ENCODE measurements at places on chromosomes 11 and 22.

GRCh38 chr11:24543771-24544170, 46.9 kb downstream of the LUZP2 start:
- DNase-seq, result no peak

GRCh38 chr11:42552786-42553185, 759.0 kb upstream of the API5 start:
- no peak for DNase-seq

- no peak for DNase-seq
Observed at GRCh38 chr11:74673693-74674360, 57.4 kb downstream of the CHRDL2 start.

GRCh38 chr11:1074244-1075221, at the start of gene MUC2:
TSS of gene MUC2 (plus strand) at chr11:1074874.
- DNase-seq, result no peak

DNA sequence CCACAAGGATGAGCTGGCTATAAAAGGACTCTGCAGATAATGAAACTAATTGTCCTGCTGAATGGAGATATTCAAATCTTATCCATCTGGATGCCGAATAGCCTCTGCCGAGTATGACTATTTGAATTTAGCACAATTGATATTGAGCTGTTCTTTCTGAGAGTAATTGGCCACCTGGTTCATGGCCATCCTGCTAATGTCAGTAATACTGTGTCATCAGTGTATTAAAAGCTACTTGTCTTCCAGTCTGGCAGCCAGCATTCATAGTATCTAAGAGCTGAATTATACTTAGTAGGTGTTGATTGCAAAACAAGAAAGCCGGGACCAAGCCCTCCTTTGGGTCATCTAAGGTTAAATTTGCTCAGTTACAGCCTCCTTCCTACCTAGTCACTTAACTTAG, 310.7 kb upstream of the NCAM1 start:
- DNase-seq, result no peak

DNA sequence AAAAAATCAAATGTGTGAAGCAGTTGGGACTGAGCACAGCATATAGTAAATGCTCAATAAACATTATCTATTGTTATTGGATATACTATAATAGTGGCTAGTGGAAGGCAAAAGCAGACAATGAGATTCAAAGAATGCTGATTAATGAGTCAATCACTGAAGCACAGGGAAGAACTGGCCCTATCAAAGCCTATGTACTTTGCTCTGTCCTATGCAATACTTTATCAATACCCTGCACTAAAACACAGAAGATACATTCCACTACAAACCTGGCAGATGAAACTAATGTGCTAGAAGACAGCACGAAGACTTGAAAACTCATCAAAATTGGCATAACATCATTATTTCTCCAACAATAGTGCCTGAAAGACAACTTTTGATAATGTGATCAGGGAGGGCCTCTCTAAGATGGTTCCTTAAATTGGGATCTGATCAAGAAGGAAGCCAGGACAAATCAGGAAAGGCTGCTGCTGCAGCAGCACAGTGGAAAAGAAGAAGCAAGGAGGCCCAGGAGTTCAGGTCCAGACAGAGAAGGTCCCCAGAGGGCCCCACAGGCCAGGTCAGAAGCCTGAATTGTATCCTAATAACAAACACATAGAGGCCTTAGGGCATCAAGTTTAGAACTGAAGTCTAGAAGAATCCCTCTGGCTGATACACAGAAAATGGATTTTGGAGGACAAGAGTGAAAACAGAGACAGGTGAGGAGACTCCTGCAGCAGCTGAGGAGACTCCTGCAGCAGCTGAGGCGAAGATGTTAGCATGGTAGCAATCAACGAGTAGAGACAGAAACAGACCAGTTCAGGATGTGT, 18.6 kb downstream of the PI4KA start:
- DNase-seq, result no peak

DNA sequence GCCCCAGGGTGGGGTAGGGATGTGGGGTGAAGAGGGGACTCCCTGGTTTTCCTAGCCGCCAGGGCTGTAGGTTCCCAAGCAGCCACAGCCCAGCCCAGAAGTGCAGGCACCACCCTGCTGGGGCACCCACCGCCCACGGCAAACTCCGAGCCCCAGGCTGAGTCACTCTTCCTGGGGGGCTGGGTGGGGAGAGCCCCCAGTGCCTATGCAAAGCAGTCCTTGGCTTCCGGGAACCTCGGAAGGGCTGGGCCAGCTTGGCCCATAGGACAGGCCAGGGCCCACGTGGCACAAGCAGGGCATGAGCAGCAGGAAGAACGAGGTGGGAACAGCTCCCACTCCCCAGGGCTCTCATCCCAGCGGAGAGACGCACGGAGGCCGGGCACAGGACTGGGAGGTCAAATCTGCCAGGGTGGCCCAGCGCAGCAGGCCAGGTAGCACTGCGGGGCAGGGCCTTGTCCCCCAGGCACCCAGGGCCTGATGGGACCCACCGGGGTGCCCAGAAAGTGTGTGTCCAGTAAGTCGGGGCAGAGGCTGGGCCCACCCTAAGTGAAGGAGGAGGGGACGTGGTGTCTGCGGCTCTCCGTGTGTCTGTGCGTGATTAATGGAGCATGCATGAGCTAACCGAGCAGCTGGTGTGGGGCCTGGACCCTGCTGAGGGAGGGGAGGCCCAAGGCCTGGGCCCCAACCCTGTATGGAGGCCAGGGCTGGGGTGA, 4.6 kb upstream of the IL17REL start:
- peak; percentile 75 for DNase-seq

DNA sequence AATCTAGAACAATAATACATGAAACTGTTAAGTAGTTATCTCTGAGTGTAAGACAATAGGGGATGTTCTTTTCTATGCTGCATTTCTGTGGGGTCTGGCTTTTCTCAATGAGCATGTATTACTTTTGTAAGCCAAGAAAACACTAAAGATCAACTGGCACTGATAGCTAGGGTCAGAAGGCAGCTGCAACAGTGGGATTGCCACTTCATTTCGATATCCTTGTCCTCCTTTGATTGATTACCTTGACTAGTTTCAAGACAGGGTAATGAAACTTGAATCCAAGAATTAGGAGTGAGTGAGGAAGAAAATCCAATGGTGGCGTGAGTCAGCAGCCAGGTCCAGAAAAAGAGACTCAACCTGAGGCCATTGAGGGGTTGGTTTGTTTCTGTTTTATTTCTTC, 46.5 kb downstream of the FEZ1 start:
- DNase-seq, result no peak

DNA sequence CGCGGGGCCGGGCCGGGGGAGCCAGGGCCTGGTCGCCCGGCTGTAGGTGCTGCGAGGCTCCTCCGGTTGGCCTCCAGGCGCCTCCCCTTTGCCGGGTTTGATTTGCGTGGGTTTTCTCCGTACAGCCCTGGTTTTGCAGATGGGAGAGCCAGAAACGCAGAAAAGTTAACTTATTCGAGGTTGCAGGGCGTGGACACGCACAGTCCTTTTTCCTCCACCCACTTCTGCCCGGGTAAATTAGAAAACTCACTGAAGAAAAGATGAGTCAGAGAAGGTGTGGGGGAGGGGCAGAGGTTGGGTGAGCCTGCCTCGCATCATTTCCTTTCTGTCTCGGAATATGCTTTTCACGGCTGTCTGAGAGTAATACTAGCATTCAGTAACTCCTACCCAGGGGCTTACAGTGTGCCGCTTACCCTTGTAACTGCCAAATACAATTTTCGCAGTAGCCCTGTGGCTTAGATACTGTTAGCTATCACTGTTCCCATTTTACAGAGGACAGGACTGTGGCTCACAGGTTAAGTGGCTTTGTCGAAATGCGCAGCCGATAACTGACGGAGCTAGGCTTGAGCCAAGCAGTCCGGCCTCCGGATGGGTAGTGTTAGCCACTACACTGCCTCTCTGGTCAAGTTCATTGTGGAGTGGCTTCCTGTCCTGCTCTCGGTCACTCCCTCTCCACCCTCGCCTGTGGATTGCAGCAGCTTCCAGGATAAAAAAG, 812 bp downstream of the FADD start:
- peak; percentile 77 for DNase-seq

GRCh38 chr11:113514856-113515255, 39.7 kb upstream of the DRD2 start:
- no peak for DNase-seq

GRCh38 chr22:31836010-31836409, 82.2 kb downstream of the DEPDC5 start:
- DNase-seq, result no peak

DNA sequence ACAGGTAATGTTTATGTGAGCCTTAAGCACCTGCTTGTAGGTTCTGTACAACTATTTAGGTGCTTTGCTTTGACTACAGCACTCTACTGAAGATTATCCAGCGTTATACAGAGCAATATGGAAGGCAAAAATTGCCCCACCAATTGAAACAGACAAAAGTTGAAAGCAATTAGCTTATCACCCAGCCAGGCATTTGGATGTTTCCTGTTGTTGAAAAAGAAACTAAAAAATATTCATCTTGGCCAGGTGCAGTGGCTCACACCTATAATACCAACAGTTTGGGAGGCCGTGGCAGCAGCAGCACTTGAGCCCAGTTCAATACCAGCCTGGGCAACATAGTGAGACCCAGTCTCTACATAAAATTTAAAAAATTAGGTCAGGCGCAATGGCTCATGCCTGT, 18.5 kb downstream of the ATL3 start:
- no peak for DNase-seq

DNA sequence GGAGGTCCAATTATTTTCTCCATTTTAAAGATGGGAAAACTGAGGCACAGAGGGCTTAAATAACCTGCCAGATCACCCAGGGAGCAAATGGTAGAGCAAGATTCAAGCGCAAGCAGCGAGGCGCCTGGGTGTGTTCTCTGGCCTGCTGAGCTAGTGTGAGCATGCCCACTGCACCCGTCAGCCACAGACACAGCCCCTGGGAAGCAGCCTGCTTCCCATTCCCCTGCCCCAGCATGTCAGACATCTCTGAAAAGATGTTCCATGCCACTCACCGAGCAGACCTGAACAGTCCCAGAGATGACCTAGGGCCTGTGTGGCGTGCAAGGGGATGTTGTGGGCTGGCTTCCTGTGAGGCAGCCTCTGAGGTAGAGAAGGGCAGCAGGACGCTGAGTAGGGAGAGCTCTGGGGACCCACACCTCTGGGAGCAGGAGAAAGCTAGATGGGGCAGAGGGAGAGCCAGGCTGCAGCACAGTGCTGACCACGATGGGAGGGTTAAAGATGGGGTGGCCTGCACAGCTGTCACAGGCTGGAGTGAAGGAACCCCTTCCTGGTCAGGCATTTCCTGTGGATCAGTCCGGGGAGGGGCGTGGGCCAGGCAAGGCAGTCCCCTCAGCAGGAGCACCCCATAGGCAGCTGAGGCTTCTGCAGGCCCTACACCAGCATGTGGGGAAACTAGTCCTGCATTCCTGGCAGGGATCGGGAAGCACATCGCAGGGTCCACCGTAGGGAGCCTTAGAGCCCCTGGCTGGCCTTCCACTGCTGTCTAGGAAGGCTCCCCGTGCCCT, 101.4 kb downstream of the GALNT18 start:
- DNase-seq, result no peak

DNA sequence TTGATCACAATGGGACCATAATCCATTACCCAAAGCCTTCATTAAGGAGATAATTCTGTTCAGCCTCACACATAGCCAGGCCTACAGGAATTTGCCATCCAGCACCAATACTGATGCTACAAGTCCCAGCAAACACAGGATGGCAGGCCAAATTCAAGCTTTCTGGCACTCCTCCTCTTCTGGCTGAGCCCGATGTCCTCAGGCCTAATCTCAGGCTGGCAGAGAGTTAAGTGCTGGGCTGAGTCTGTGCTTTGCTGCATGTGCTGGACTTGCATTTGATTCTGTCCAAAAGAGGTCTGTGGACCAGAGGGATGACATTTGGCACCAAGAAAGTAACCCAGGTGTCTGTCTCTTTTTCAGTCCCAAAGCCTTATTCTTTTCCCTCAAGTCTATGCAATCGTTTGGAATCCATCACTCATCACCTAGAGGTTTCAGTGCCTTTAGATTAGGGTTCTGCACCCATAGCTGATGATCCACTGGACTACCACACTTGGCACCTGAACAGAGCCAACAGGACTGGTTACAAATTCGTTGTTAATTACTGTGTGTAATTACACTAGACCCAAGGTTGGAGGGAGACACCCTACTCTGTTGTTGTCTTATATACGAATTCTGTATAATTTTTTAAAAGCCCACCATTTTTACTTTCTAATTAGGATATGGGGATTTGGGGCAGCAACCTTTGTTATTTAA, 19.4 kb upstream of the LIN7C start:
- DNase-seq, result no peak

GRCh38 chr11:59459916-59460315, 3.2 kb downstream of the OR4D6 start:
- no peak for DNase-seq

GRCh38 chr11:34416766-34417165, 22.0 kb upstream of the CAT start:
- no peak for DNase-seq

DNA sequence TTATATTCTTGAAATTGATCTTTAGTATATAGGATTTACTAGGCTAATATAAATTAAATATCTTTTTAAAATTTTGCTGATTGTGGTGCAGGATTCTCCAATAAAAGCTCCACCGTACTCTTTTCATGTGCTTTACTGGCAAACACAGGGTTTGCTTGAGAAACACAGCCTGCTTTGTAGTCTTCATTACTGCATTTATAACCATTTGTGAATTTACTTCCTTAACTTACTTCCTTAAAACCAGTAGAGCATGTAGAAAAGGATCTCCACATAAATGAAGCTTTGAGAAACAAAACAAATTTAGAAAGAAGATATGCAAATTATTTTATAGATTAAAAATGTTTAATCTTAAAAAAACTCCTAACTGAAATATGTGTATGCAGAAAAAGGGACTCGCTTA, 28.8 kb downstream of the SWAP70 start:
- no peak for DNase-seq

GRCh38 chr11:99079576-99079975, 58.8 kb downstream of the CNTN5 start:
- DNase-seq, result no peak

- no peak for DNase-seq
Observed at GRCh38 chr11:111308140-111308539, 9.8 kb downstream of the POU2AF3 start.

GRCh38 chr11:115611343-115611742, 107.1 kb upstream of the CADM1 start:
- DNase-seq, result no peak

- no peak for DNase-seq
Observed at GRCh38 chr22:48332438-48333322, 1495.0 kb downstream of the BRD1 start.

DNA sequence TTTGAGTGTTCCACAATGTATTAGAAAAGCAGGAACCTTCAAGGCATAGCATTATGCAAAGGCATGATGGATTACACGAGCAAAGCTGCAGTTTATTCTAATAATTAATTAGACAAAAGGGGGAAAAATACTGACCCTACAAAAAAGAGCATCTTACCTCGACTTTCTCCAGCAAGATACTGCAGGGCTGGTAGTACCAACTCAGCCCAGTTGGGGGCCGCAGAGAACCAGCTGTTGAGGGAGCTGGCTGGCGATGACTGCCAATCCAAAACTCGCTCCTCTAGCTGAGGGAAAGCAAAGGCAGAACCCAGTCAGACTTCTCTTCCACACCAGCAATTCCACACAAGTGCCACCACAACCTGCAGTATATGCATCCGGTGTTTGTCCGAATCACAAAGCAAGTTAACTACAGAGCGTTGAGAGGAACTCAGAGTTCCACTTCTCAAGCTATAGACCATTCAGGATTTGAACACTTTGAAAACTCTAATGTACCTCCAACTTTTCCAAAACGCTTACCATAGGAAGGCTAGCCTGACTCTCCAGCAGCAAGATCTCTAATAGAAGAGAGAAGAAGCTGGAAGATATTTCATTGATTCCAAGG, 13.7 kb downstream of the NFRKB start:
- peak; percentile 24 for DNase-seq

- DNase-seq, result no peak
Observed at GRCh38 chr22:17508110-17508509, 55.2 kb upstream of the SLC25A18 start.

GRCh38 chr22:22487869-22488597, 20.5 kb downstream of the ZNF280B start:
- DNase-seq, result no peak
